ENCODE measurements at places on chromosomes 12 and 14.
A peak's percentile ranks its signal among the peaks of the same experiment; 100 is the strongest.

GRCh38 chr14:25086821-25087396, 37.0 kb upstream of the STXBP6 start:
- no peak for DNase-seq

DNA sequence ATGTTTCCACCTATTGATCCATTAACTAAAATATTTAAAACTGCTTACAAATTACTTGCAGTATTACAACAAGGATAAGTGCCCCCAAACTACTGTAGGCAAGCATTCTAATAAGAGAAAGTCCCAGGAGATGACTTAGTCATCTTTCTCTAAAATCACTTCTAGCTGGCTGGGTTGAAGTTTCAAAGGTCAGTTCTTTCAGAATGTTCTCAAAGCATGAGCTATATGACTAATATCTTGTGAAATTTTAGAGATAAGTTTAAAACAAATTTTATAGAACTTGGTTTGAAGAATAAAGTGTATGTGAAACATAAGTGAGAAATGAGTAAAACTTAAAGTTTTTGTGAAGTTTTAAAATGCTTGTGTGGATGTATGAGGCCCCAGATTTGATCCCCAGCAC, 24.3 kb upstream of the OR6J1 start:
- DNase-seq, result no peak

DNA sequence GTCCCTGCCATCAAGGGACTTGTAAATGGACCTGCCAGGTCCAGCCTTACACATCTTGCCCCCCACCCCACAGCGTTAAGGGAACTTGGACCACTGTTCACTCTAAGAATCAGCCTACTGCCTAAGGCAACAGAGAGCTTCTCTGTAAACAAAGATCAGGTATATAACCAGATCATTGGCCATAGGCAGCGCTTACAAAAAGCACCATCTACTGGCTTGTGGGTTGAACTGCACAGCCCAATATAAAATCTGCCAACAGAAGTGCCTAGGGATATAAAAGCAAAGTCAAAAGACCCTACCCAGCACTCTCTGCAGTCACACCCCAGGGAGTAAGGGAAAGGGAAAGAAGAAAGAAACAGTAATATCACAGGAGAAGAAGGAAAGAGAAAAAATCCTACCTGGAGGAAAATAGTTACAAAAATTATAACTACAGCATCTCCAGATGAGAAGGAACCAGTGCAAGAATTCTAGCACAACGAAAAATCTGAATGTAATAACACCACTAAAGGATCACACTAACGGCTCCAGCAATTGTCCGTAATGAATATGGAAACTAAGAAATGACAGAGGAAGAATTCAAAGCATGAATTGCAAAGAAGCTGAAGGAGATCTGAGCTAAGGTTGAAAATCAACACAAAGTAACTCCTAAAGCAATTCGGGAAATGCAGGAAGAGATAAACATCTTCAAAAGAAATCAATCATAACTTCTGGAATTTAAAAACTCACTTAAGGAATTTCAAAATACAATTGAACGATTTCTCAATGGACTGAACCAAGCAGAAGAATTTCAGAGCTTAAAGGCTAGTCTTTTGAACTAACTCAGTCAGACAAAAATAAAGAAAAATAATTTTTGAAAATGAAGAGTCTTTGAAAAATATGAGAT, 95.2 kb upstream of the PCED1B start:
- DNase-seq, result peak; percentile 49

DNA sequence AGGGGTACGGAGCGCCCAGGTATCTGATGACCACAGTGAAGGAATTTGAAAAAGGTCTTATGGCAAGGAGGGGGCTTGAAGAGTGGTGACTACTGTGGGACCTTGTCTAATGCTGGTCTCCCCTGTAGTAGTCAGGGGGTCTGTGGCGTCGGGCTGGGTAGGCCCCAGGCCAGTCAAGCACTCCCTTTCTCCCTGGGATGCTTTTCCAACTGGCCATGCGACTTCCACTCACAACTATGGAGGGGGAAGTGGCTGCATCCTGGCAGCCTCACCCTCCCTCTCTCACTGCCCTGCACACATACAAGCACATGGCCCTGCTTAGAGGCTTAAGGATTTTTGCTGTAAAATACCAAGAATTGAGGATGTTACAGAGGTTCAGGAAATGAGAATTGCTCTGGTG, 4.1 kb downstream of the TSPAN11 start:
- no peak for DNase-seq

GRCh38 chr12:116520801-116521471, 38.2 kb upstream of the MAP1LC3B2 start:
- DNase-seq, result no peak

Measured in NT2/D1 (cell line).